CMK (cell line): ENCODE measurements at places on chromosomes 16 and 17.

GRCh38 chr17:59093702-59094231 lies 12.9 kb downstream of the TRIM37 start:
- no peak for DNase-seq

DNA sequence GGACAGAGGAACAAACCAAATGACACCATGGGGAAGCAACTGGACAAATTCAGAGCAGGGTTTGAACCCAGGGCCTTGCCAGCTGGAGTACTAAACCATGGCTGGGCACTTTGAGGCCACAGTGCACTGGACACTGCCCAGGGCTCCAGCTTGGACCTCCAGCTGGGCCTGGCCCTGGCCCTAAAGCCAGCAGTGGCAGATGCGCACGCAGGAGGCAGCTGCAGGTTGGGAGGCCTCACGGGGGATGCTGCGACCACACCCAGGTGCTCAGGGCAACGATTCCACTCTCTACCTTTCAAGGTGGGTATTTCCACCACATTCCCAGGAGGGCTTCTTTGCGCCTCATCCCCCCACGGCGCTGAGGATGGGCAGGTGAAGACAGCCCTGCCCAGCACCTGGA lies 28.9 kb downstream of the WNT3 start:
- DNase-seq = no peak

- DNase-seq = no peak
Observed at GRCh38 chr17:81241648-81242420, 2.7 kb downstream of the NDUFAF8 start.

DNA sequence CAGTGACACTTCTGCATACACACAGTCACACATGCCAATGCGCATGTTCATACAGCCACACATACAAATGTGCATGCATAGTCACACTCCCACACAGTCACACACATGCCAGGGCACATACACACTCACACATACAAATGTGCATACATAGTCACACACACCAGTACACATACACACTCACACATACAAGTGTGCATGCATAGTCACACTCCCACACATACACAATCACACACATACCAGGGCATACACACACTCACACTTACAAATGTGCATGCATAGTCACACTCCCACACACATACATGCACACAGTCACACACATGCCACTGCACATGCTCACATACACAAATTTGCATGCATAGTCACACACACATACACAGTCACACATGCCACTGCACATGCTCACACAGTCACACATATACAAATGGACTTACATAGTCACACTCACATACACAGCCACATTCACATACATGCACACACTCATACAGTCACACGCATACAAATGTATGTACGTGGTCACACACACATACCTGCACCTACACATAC lies 84.2 kb downstream of the SOCS1 start:
- no peak for DNase-seq

DNA sequence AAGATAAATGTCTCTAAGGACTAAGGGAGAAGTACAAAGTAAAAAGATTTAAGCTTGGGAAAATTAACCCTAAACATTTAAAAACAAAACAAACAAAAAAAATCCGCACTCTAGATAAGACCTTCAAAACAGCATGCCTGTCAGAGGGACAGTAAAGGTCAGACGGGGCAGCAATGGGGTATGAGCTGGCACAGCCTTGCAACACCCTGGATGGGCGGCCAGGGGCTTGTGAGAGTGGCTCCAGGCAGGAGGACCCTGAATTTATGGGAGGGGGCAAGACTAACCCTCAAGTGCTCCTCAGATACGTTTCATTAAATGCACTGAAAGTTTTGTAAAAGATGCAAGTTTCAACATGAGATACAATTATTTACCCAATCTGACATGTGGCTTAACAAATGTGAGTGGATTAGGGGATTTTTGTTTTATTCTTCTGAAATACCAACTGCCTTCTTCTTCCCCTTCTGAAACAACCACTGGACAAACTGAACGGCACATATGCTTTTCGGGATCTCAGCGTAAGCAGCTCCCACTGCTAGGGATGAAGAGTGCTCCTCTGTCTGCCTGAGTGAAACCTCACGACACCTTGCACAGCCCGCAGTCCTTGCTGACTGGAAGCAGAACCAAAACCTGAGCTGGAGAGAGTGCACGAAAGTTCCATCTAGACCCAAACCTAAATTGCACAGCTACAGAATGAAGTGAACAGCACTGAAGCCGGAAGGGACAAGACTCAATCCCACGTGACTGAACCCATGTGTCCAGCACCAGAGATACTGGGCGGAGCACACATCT lies 128.4 kb downstream of the ANKRD11 start:
- DNase-seq = no peak

GRCh38 chr16:60686824-60687223 lies 1349.4 kb downstream of the CDH8 start:
- DNase-seq = no peak

DNA sequence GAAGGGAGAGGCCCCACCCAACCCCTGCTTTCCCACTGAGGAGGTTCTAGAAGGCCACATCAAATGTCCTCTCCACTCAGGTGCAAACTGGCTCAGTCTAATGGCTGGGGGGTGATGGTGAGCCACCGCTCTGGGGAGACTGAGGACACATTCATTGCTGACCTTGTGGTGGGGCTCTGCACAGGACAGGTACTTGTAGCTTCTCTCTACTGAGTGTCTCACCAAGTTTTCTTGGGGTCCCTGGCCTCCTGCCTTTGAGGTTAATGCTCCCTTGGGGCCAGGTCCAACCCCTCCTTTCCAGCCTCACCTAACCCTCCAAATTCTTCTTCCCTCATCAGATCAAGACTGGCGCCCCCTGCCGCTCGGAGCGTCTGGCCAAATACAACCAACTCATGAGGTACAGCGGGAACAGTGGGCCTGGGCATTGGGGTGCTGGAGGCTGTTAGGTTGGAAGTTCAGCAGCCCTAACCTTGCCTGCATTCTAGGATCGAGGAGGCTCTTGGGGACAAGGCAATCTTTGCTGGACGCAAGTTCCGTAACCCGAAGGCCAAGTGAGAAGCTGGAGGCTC lies 5.7 kb downstream of the ENO3 start:
- no peak for DNase-seq

DNA sequence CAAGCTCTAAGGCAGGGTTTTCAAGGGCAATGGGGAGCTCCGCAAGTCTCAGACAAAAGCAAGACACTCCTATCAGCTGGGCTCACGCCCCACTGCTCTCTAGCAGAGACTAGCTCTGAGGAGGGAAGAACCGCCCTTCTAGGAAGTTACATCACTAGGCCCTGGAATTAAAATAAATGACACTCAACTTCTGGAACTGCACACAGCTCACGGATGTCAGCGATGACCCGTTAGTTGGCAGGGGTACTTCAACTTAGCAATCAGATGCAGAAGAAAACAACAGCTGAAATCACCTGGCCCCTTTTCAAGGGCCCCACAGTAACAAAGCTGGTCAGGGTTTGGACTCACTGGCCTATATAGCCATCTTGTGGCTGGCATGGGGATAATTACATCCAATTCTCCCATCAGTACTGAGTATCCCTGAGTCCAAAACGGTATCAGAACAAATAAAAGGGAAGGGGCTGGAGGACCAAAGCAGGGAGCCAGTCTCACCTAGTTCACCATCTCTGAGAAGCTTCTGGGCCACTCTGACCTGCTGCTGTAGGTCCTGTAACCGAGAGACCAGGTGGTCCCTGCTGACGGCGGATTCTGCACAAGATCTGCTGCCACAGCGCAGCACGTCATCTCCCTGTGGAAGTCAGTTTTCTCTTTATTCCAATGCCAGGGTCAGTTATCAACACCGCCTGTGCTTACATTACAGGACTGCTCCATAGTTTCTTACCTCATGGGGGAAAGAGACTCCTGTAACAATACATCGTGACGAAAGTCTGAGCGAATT lies 22.2 kb downstream of the SERPINF1 start:
- no peak for DNase-seq

DNA sequence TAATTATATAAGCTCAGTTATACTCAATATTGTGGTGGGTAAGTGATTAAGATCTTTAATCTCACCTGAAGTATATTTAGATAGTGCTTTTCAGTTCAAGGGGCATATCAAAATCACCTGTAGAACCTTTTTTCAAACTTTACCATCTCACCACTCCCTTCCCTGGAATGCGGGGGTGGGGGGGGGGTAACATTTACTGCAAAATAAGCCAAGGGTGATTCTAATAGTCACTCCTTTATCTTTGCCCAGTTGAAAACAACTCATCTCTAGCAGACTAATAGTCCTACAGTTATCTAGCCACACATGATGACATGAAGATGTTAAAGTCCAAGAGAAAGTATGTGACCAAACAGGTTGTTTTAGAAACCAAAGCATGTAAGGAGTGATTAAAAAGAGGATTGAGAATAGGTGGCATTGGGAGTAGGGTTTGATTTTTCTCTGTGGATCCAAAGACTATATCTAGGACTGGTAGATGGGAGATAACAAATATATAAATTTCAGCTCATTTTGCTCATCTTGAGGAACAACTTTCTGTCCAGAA lies 21.5 kb downstream of the LPCAT2 start:
- DNase-seq = no peak

DNA sequence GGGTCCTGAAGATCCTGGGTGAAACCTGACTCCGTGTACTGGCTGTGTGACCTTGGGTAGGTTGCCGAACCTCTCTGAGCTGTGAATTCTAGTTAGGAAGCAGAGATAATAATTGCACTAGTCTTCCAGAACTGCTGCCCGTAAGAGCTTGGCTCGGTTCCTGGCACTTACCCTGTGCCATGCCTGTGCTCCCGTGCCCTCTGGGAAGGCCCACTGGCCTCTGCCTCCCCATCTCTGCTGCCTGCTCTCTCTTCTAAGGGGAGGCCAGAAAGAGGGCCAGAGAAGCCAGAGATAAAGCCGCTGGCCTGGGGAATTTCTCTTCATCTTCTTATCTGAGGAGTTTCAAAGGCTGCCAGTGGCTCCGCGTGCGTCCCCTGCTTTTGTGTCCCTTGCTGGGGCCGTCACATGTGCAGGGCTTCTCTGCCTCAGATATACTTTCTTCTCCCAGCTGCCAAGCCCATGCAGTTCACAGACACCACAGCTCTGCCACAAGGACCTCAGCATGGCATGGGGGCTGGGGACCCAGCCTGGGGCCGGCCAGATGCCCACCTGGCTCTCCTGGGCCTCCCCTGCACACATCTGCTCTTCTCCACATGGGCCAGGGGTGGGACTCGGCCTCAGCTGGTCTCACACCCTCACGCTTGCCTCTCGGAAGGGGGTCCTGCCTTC lies 145.2 kb downstream of the SDK2 start:
- no peak for DNase-seq

- DNase-seq = no peak
Observed at GRCh38 chr17:56674401-56674925, 81.0 kb downstream of the NOG start.
